Stimulated activated CD4-positive, alpha-beta T cell treated with anti-CD3 and anti-CD28 coated beads, Interleukin-1b, Interleukin-23, amount 100 ng/mL, for 1 hour (primary cell): ENCODE measurements at places on chromosomes 2 and 18.
A peak's percentile ranks its signal among the peaks of the same experiment; 100 is the strongest.

DNA sequence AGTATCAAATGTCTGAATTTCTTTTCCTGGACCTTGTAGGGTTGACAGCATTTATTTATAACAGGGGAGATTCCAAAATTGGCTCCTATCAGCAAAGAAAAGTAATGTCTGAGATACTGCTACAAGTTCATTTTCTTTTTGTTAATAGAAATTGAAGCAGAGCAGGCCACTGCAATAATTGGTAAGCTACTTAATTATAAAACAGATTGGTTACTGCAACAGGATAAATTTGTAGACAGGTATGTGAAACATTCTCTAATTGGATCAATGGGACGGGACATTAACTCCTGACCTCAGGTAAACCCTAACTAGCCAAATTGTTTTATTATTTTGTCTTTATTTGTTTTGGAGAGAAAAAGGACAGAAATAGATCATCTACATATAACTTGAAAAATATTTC, 20.5 kb downstream of the NIFK start:
- DNase-seq: no peak

- DNase-seq: no peak
These were observed 321.6 kb upstream of the LYPD1 start for GRCh38 chr2:132991471-132992045.

- no peak for DNase-seq
These were observed 22.6 kb upstream of the RNF125 start for GRCh38 chr18:31996007-31996406.

DNA sequence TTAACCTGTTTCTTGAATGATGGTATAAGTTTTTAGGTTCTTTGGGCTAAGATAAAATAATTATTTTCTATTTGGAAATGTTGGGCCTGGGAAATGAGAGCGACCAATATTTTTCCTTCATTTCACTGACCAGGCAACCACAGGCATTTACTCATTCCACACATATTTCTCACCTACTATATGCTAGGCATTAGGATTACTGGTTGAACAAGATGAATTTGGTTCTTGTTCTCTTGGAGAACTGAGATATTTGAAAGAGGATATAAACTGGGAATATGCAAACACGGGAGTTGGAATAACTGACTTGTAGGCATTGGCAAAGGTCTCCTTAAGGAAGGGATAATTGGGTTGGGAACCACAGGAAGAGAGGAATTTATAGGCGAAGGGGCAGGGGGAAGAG, 3.9 kb upstream of the MYL1 start:
- no peak for DNase-seq

GRCh38 chr18:79951545-79952455, at the start of gene SLC66A2:
Gene SLC66A2 (minus strand): TSS chr18:79951653. CDS start chr18:79950926, 727 bp downstream.
- peak; percentile 96 for DNase-seq

- DNase-seq: no peak
These were observed 13.6 kb downstream of the NMS start for GRCh38 chr2:100483895-100484294.

- DNase-seq: no peak
These were observed 70.8 kb downstream of the RAPGEF4 start for GRCh38 chr2:172806493-172806892.

DNA sequence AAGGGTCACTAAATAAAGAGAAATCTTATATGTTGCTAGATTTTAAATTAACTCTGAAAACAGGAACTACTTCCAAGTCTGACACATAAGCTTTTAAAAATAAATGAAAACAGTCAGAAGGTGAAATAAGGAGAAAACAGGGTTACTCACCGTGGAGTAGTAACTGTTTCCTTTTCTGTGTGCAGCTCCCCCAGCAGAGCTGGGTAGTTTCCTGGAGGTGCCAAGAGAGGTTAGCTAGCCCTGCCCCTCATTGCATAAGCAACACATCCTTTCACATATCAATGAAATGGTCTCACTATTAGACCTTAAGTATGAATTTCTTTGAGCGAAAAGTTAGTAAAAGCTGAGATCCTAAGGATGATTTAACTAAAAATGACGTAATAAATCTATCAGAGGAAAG, 54.0 kb upstream of the GPR75 start:
- no peak for DNase-seq

- DNase-seq: no peak
These were observed 75.6 kb downstream of the SATB2 start for GRCh38 chr2:199382091-199382490.

- DNase-seq: no peak
These were observed 10.7 kb downstream of the STEAP3 start for GRCh38 chr2:119234021-119235019.

GRCh38 chr2:204452464-204453023, 92.7 kb upstream of the PARD3B start:
- no peak for DNase-seq

DNA sequence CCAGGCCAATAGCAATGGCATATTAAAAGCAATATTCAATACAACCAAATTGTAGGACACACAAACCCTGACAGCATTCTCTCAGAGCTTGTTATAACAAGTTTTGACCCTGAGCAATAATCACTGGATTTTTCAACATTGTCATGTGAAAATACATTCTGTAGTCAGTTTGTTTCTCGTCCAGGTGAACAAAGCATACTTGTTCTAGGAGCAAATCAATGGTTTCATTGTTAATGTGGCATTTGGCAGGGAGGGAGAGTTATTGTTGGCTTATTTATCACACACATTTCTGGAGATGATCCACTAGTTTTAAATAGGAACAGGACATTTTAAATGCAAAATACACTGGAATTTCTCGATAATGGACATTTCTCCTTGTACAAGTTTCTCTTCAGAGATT, 69.9 kb upstream of the L3MBTL4 start:
- no peak for DNase-seq

DNA sequence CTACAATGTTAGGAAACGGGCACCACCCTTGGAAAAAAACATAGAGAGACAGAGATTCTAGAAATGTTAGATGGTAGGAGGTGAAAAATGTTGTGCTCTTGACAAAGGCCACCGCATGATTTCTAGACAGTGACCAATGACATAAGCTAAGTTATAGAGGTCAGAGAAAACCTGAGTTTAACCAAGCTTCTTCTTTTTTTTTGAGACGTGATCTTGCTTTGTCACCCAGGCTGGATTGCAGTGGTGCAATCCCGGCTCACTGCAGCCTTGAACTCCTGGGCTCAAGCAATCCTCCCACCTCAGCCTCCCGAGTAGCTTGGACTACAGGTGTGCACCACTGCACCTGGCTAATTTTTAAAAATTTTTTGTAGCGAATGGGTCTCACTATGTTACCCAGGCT, 13.0 kb downstream of the FER1L5 start:
- no peak for DNase-seq

GRCh38 chr2:74582184-74582583, 27.7 kb downstream of the DOK1 start:
- no peak for DNase-seq
